ENCODE measurements at places on chromosomes 5 and 9. TPM values are rescaled to one million over a fixed set of nuclear protein-coding genes. Genes with fewer than 3 reads are reported as not detected.

The ADAMTS6 gene
- 0.44 TPM for total RNA-seq

GRCh38 chr5:158759283-158759682 is 340.4 kb downstream of the EBF1 start:
- no peak for DNase-seq

The SLC38A9 gene
- total RNA-seq = 15.0 TPM

DNA sequence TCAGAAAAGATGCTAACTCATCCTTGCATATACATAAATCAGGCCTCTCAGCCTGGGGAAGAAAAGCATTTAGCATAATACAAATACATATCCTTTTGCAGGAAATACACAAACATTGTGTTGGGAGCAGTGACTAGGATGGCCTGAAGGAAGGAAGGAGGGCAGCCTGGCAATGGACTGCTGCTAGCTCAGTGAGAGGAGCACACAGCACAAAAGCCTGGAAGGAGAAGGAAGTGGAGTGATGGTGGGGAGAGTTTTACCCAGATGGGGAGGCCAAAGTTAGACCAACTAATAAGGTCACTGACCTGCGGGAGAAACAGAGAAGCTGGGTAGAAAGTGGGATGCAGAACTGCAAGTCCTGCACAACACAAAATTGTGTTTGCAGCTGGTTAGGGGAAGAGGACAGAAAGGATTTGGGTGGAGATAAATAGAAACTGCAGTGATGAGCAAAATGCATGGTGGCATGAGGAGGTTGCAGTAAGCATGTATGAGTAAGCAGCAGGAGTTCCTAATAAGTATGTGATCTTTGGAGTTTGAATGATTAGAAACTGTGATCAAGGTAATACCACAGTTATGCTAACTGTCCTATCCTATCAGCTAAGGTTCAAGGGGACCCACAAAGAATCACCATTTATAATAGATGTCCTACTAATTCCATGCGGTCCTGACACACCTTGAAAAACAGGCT is 39.5 kb downstream of the SEMA6A start:
- no peak for DNase-seq

DNA sequence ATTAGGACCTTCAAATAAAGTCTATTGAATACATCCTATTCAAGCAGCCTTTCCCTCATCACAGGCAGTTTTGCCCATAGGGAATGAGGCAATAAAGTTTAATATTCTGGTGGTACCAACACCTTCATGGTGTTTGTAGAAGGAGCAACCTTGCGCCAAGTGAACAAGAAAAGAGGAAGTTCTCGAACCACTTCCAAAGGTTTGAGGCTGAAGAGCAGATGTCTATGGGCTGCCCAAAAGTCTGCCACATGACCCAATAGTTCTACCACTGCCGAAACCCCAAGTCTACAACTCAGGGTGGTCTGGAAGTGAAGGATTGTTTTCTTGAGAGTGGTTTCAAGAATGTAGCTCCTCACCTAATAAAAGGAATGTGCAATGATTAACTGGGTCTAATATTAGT is 123.1 kb downstream of the NPR3 start:
- DNase-seq = no peak

GRCh38 chr9:123960965-123961364 is 31.0 kb upstream of the DENND1A start:
- no peak for DNase-seq

The ZDHHC11 gene
- 6.2 TPM for total RNA-seq

DNA sequence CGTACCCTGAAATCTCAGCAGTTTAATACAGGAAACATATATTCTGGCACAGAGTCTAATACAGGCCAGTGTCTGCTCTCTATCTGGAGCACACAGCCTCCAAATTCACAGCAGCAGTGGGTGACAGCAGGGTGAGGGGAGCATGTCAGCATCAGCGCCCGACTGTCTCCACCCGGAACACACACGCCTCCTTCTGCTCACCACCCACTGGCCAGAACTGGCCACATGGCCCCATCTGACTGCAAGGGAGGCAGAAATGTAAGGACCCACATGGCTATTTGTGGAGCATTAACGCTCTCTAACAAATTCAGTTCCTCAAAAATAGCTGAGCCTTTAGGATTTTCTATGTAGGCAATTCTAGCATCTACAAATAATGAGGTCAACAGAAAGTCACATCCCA is 24.6 kb downstream of the UBE2QL1 start:
- DNase-seq = no peak

DNA sequence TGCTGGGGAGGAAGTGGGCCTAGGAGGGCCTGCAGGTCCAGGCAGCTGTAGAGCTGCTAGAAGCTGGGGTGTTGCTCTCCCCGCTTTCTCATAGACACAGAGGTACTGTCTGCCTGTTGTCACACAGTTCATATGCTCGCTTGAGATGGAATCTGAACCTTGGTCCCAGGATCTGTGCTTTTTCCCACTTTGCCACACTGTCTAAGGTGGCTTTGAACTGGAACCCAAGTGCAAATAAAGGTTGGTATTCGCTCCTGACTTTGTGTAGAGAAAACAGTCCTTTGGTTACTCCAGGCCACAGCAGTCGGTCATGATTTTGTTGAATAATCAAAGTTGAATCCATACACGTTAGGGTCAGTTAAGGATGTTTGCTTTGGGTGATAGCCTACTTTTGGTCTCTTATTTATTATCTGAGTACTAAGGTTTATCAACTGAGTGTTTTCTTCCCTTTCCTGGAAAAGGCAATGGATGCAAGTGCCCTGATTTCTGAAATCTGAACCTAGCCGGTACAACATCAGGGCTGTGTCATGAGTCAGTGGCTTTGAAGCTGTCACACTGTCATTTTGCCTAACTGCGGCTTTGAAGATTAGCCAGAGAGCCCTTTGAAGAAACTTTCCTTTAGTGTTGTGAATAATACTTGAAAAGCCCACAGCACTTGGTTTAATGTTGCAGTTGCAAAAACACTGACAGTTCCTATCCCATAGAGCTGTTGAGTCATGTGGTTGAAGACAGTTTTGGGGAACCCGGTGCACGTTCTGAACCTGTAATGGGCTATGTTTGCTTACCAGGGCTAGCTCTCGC is 41.3 kb downstream of the HABP4 start:
- peak; percentile 68 for DNase-seq

DNA sequence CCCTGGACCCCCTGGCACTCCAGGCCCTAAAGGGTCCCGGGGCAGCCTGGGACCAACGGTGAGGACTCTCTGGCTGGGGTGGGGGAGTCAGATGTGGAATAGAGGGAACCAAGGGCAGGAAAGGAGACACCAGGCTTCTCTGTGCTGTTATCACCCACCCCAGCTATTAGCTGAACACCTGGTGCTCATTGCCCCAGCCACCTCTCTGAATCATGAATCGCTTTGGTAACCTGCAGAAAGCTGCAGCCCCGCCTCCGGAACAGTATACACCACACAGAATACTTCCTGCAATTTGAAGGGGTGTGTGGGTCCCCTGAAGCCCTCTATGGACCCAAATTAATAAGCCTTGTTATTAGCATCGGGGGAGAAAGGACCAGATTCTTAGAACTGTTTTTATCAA is 40.4 kb upstream of the ORM1 start:
- no peak for DNase-seq
